Ascending aorta (tissue), 2 donors: ENCODE measurements at places on chromosomes 3 and 15. TPM values are rescaled to one million over a fixed set of nuclear protein-coding genes. Genes with fewer than 3 reads are reported as not detected.

- H3K4me3 ChIP-seq, result no peak overlapping the region
- H3K36me3 ChIP-seq, result no peaks in the 10 kb centered on the region
- H3K27ac ChIP-seq, result no peak overlapping the region
- no peaks in the 10 kb centered on the region for H3K27me3 ChIP-seq
- no peaks in the 10 kb centered on the region for H3K4me1 ChIP-seq
These were observed 136.9 kb downstream of the PCCB start for GRCh38 chr3:136387031-136387430.

IGDCC3 gene
- not detected for total RNA-seq

- no peak overlapping the region for H3K4me3 ChIP-seq
- H3K4me1 ChIP-seq, result no peaks in the 10 kb centered on the region
- no peaks in the 10 kb centered on the region for H3K36me3 ChIP-seq
These were observed 10.7 kb downstream of the PCSK6 start for GRCh38 chr15:101478701-101479341.

EMC7 gene
- 51.0 TPM for total RNA-seq

- no peak overlapping the region for H3K27ac ChIP-seq
- H3K4me3 ChIP-seq, result no peak overlapping the region
- no peaks in the 10 kb centered on the region for H3K36me3 ChIP-seq
These were observed 79.4 kb downstream of the ANXA2 start for GRCh38 chr15:60318216-60318867.

GRCh38 chr3:51686512-51687215 lies 15.6 kb downstream of the TEX264 start:
- H3K4me1 ChIP-seq, result no peaks in the 10 kb centered on the region
- peak overlapping the region; percentile 67 for H3K27ac ChIP-seq
- peak; percentile 73 for DNase-seq

LAMB2 gene
- total RNA-seq, result 1,772 TPM
